ENCODE measurements at places on chromosomes 1 and 21.

DNA sequence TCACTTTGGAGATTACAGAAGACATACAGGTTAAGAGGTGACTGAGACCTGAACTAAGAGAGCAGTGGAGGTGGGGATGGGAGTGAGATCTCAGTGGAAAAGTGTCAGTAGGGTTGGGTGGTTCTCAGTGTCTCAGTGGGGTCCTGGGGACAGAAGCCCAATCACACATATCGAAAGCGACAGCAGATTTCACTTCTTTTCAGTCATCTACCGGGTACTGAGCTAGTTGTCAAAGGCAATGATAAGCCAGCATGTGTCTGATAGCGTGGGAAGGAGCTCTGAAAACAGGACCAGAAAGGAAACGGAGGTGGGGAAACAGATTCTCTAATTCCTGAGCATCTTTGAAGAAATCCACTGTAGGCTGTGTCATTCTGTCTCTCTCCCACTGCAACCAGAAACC, 59.5 kb downstream of the RHOU start:
- no peak for DNase-seq

DNA sequence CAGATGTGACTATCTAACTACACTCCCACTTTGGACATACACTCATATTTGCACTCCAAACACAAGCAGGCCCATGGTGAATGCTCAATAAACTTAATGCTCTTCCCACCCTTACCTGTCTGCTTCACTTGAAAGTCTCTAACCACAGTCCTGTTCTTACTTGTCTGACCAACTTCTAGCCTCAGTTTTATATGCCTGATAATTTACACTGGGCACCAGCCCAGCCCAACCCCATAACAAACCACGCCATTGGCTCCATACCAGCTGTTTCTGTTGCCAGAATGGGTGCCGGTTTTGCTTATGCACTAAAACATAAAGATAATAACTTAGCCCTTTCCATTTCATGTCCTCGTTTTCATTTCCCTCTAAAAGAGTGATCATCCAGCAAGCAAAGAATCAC, 395.4 kb downstream of the NTNG1 start:
- no peak for DNase-seq

DNA sequence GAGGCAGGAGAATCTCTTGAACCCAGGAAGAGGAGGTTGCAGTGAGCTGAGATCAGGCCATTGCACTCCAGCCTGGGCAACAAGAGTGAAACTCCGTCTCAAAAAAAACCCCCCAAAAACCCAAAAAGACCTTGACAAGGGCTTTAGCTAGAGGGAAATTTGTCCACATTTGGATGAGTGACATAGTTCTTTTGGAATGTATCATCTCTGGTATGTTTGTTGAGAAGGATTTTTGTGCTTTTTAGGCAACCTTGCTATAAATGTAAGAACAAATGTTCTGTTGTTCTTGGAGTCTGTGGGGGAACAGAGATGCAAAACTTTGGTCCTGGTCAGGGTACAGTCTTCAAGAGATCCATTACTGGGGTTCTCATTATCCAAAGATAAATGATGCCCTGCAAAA, 28.9 kb downstream of the INAVA start:
- DNase-seq: no peak

DNA sequence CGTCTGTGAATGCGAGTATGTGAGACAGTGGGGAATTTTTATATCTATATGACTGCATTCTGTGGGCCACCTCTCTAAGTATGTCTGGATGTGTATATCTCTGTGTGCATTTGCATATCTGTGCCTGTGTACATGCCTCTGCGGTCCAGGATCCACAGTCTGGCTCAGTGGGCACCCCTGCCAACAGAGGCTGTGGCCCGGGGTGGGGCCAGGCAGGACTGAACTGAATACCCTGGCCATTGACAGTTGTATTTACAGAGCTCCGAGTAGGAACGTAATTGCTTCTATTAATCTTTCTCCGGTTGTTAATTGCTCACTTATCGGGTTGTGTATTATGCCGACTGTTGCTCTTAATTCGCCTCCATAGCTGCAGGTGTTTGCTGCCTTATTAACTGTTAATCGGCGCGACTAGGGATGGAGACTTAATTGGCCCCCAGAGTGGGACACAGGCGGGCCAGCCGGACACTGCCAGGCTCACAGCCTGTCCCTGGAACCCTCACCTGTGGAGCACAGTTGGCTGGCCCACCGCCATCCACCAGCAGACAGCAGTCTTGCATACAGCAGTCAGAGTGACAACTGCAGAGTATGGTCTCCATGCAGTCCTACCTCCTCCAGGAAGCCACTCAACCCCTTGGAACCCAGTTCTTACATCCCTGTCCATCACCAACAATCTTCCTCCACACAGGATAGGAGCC, 22.4 kb upstream of the ADGRB2 start:
- no peak for DNase-seq

DNA sequence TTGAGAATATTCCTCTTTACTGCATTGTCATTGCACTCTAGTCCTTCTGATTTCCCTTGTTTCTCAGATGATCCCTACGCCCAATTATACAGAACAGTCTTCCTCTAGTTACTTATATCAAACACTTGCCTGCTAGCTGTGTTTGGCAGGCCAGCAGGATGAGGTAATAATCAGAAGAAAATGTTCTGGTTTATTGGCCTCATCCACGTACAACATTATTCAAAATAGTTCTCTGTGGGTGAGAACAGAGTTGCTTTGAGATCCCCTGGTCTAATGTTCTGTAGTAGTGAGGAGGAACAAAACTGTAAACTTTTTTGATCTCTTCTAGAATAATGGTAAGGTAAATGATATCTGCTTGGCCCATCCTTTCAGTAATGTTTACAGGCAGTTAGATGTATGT, 22.3 kb upstream of the C1orf105 start:
- no peak for DNase-seq

DNA sequence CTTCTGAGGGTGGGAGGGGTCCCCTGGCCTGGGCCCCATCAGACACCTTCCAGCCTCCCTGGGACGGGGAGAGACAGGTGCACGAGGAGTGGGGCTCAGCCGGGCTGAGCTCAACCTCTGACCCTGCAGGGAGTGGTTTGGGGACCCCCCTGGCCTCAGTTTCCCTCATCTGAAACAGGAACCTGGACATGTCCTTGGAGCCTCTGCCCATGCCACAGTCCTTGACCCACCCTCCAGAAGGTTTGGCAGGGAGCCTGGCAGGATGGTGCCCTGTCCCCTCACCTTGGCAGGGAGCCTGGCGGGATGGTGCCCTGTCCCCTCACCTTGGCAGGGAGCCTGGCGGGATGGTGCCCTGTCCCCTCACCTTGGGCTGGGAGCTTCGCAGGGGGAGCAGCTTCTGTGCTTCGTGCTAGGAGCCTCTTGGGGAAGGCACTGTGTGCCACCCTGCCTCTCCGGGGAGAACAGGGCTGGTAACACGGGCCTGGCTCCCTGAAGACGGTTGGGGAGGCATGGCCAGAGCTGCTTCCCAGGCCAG, 58.3 kb downstream of the SLX9 start:
- DNase-seq: no peak

GRCh38 chr1:172373864-172374263, 46.6 kb upstream of the C1orf105 start:
- no peak for DNase-seq

GRCh38 chr1:245804696-245805095, 649.9 kb downstream of the KIF26B start:
- no peak for DNase-seq

DNA sequence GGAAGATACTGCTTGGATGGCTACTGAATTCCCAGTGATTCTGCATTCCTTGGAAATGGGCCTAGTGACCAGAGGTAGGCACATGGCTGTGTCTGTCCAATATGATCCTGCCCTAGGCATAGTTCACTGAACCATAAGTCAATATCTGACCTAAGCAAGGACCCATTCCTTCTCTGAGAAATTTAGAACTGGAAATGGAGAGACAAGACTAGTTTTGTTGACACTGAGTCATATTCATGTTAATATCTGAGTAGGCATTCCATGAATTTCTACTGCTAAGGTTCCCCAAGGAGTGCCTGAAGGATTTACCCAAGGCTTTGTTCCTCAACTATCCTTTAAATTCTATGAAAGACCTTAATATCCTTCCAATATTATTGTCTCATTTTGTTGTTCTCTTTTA, 329.8 kb upstream of the BEND5 start:
- DNase-seq: no peak

GRCh38 chr21:42092771-42093170, 21.7 kb downstream of the UMODL1 start:
- no peak for DNase-seq

DNA sequence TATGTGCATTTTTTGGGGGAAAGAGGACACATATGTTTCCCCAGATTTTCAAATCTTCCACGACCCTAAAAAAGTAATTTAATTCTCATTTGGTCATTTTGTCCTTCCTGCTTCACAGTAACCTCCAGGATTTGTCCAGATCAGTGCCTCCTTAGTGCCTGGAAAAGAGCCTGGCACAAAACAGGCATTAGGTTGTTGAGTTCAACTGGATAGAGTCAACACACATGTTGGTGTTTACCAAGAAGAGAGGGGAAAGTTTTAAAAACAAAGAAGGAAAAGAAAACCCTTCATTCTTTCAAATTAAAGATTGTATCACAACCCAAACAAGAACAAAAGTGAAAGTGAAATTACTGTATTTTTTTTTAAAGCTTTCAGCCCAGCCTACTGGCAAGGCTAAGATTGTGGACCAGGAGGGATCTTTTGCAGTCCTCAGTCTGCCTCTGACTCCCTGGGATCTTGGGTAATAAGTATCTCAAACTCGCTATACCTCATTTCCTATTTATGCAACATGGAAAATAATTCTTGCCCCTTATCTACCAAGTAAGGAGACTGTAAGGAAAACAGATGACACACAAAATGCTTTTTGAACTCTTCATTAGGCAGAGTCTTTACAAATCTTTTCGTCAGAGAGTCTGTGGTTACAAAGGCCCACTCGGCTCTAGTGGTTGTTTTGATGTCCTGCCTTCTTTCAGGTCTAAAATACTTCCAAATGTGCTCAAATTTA, 57.8 kb downstream of the ZNF281 start:
- DNase-seq: peak; percentile 18

DNA sequence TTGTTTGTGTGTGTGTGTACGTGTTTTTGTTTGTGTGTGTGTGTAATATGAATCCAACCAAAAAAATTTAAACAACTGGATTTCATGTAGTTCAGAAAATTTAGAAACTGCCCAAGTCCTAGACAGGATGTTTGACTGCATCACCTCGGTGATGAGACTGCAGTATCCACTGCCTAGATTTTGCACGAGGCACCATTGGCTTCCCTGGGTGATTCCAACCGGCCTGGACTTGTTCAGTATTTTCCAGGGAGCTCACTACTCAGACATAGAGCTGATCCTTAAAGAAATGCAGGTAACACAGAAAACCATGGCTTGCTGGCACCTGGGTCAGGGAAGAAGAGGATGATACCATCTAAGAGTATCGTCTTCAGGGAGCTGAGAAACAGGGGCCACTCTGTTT, 18.2 kb upstream of the KCNK2 start:
- DNase-seq: no peak

- no peak for DNase-seq
These were observed 55.9 kb downstream of the ARHGEF16 start for GRCh38 chr1:3510136-3510955.

- DNase-seq: no peak
These were observed 596.1 kb downstream of the PTPRU start for GRCh38 chr1:29832471-29832870.

GRCh38 chr1:4346131-4346530, 308.3 kb upstream of the AJAP1 start:
- no peak for DNase-seq

DNA sequence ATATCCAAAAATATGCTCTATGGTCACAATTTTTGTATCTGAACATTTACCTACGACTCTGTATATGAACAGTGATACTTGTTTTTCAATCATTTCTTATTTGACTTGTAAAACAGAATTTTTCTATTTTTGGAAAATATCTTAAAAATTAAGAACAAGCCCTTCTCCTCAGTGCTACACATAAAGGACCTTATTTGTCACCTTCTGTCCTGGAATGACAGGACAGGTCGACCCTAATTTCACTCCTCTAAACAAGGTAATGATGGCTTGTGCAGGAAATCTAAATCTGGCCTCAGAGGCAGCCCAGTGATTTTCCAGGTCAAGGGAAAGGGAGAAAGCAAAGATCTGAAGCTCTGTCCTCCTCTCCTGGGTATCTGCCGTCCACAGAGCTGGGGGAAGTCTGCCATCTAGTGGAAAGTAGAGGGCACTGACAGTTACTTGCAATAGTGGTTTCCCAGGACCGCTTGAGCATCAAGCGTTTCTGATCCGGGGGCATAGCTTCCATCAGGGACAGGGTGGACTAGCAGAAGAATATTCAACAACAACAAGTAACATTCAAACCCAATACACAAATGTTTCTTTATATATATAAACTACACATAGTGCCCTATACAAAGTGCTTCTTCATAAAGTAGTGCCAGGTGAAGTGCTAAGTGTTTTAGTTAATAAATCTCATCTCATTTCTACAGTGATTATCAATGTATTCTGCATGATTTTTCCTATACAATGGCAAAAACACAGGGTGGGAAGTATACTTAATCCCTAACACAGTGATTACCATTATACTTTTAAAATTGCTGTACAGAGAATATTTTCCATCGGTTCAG, 74.6 kb downstream of the SLC25A24 start:
- DNase-seq: peak; percentile 76

- DNase-seq: no peak
These were observed 146.8 kb downstream of the PTPRU start for GRCh38 chr1:29382851-29383745.

DNA sequence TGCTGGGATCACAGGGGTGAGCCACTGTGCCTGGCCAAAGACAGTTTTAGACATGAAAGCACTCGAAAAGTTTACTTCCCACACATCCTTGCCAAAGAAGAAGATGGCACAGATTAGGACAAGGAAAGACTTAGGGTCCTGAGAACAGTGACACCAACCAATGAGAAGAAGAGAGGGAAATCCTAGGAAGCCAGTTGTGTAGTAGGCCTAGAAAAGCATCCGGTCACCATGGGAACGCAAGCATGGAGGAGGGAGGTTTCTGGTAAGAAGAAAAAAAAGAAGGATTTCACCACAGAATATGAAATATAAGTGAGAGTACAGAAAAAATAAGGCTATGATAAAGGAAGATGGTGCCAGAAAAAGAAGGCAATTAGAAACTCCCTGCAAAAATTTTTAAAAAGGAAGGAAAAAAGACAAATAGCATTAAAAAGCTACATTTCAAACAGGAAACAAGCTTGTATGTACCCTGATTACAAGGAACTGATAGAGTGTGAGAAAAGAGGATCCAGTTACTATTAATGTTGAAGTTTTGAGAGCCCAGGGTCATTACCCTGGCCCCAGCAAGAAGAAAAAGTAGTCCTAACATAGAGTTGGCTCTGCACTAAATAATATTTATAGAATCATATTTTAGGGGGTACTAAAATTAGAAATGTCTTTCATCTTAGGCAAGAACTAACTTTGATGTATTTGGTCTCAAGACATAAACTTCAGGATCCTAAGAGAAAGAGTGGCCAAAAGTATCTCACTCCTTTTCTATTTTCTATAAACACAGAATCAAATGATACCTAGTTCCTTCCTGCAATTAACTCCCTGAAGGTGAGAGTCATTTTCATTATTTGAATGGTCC, 16.1 kb downstream of the DIPK1A start:
- DNase-seq: no peak

- no peak for DNase-seq
These were observed 56.6 kb downstream of the AGPAT3 start for GRCh38 chr21:43921571-43921978.

- DNase-seq: no peak
These were observed 435.9 kb downstream of the KIF26B start for GRCh38 chr1:245590726-245591125.

GRCh38 chr21:29187944-29188343, 57.5 kb downstream of the MAP3K7CL start:
- DNase-seq: peak; percentile 70

GRCh38 chr1:47558601-47559593, 121.1 kb downstream of the FOXD2 start:
- DNase-seq: no peak

- no peak for DNase-seq
These were observed 78.6 kb downstream of the DUSP10 start for GRCh38 chr1:221663321-221663720.
